Stimulated activated CD8-positive, alpha-beta memory T cell treated with anti-CD3 and anti-CD28 coated beads, Interleukin-7, amount 100 ng/mL, for 48 hours (primary cell): ENCODE measurements at places on chromosomes 2 and 18.

GRCh38 chr18:11464129-11464528, 145.3 kb upstream of the SLC35G4 start:
- no peak for DNase-seq

DNA sequence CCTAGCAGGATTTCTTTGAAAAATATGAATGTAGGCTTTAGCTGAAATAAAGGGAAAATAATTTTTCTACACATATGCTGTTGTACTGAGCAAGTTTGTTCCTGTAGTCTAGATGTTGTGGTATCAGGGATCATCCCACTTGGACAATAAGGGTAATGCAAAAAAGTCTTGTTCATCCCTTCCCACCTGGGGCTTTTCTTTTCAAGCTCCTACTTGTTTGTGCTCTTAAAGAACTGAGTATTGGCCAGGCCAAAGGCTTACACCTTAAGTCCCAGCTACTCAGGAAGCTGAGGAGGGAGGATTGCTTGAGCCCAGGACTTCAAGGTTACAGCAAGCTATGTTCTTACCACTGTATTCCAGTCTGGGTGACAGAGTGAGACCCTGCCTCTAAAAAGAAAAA, 35.5 kb downstream of the ZC3H6 start:
- DNase-seq, result no peak

- no peak for DNase-seq
These were observed 109.6 kb downstream of the ICOS start for GRCh38 chr2:204046145-204046544.

DNA sequence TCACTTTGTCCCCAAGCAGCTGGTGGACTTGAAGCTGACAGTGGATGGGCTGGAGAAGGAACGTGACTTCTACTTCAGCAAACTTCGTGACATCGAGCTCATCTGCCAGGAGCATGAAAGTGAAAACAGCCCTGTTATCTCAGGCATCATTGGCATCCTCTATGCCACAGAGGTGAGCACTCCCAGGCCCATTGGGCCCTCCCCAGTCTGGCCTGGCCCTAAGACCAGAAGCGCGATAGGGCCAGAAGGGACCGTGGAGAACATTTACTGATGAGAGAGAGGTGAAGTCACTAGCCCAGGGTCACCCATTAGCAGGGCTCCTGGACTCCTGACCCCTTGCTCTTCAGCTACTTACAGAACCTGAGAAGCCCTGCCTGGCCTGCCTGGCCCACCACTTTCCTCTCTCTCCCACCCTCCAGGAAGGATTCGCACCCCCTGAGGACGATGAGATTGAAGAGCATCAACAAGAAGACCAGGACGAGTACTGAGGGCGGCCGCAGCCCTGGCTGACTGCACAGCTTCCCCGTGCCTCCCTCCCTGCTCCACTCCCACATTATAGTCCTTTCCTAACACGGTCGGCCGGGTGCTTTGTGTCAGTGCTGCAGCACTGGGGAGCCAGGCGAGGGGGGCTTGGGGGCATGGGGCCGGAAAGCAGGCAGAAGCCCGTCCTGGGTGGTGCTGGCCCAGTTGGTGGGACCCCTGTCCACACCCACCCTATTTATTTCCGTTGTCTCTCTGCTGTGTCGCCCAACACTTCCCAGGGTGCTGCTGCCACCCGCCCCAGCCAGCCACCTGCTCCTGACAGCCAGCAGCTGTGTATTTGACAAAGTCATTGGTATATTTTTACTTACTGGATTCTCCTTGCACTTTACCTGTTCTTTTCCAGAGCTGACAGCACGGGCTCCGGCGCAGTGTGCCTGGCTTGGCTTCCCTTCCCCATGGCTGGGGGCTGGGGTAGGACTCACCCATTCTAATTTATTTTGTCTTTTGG, 6.6 kb upstream of the TMEM214 start:
- no peak for DNase-seq

DNA sequence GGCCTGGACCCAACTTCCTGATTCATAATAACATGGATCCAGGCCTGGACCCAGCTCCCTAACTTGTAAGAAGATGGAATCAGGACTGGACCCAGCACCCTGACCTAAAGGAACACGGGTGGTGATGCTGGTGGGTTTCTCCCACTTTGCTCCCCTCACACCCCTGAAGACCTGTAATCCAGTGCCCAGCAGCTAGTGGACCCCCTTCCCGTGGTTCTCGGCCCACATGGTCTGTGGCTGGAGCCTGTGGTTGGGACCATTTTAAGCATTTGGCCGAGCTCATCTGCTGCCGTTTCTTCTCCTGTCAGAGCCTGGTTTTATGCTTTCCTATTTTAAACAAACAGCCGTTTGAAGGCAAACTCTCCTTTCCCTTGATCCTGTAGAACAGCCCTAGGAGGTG, 232.8 kb downstream of the EIPR1 start:
- DNase-seq, result no peak

DNA sequence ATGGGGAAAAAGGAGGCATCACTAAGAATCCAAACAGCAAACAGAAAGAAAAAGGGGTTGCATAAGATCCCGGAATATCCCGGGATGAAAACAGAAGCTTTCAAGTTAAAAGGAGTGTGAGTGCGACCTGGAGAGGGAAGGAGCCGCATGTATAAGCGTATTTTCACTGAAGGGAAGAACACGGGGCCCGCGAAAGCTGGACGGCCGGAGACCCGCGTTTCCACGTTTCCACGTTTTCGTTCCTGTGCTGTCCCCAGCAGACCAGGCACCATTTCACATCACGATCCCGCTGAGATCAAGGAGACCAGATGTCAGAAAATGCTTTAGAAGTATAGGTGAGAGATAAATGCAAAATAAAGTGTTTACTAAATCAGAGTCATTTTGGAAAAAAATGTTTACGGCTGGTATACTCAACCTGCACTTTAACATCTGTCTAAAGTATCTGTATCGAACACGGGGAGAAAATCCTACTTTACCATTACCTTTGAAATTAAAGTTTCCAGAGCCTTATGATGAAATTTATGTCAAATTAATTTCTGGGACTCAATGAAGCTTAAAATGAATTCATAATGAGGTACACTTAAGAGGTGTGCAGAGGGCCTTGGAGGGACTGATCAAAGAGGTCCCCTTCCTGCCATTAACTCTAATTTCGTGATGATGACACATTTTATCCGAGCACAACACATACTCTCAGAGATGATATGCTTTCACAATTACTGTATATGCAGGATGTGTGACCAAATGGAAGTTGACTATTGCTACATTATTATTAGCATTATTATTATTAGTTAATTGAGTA, 71.0 kb upstream of the SALL3 start:
- no peak for DNase-seq

GRCh38 chr18:49274188-49274714, 186.2 kb downstream of the DYM start:
- DNase-seq, result no peak

DNA sequence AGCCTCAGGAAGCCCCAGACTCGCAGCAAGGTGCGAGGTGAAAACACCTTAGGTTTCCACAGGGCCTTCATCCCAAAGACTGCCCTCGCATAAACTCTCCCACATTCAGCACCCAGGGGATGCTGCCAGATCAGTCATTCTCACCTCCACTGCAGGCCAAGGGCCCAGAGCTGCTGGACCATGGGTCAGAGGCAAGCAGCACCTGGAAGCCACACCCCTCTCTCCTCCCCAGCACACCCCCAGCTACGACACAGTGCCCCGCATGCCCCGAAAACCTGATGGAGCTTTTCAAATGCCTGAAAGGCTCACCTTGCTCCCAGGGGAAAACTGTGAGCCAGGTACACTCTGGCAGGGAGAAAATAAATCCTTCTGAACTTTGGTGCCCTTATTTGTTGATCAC, 31.9 kb upstream of the LDLRAD4 start:
- no peak for DNase-seq

DNA sequence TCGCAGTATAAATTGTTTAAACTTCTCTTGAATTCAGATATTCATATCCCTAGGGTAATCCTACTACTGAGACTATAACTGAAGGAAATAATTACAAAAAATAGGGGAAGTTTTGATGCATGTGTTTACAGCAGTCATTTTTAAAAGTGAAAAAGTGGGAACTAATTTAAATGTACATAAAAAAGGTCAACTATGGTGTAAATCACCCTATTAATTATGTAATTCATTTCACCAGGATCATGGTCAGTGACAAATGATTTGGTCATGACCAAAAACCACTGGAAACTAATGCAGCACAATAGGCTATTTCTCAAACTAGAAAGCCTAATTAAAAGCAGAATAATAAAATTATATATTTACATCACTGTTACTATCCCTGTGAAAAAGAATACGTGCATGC, 5.0 kb upstream of the CNGA3 start:
- DNase-seq, result no peak

DNA sequence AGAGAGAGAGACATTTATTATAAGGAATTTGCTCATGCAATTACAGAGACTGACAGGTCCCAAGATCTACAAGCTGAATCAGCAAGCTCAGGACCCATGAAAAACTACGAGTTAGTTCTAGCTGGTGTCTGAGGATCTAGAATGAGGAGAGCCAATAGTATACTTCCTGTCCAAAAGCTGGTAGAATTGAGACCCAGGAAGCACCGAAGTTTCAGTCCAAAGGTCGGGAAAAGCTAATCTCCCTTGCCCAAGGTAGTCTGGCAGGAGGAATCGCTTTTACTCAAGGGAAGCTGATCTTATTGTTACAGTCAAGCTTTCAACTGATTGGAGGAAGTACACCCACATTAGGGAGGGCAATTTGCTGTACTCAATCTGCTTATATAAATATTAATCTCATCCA, 389.6 kb downstream of the ADCYAP1 start:
- DNase-seq, result no peak

DNA sequence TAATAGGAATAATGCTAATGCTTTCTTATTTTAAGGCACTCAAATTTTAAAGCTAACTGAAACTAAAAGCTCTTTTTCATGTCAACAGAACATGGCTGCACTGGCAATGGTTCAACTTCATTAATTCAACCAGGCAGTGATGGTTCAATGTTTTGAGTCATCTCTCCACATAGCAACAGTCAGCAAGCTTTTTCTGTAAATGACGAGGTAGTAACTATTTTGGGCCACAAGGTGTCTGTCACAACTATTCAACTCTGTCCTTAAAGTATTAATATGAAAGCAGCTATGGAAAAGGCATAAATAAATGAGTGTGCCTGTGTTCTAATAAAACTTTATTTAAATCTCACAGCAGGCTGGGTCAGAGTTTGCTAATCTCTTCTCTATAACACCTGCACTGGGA, 1425.6 kb upstream of the PIK3C3 start:
- no peak for DNase-seq

DNA sequence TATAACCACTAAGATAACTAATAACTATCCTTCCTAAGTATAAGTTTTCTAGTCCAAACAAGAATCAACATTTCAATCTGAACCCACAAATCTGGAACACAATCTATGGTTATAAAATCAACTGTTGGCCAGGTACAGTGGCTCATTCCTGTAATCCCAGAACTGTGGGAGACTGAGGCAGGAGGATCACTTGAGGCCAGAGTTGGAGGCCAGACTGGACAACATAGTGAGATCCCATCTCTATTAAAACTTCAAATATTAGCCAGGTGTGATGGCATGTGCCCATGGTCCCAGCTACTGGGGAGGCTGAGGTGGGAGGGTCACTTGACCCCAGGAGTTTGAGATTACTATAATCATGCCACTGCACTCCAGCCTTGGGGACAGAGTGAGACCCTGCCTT, 11.2 kb downstream of the MRPS5 start:
- DNase-seq, result no peak

DNA sequence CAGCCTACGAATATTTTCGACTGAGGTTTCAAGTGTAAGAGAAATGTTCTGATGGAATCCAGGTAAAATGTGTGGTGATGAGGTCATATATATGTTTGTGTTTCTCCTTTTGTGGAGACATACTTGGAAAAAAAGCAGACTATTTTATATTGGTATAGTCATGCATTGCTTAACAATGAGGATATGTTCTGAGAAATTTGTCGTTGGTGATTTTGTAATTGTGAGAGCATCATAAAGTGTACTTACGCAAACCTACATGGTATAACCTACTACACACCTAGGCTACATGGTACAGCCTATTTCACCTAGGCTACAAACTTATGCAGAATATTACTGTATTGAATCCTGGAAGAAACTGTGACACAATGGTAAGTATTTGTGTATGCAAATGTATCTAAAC, 1849.9 kb upstream of the CELF4 start:
- no peak for DNase-seq

DNA sequence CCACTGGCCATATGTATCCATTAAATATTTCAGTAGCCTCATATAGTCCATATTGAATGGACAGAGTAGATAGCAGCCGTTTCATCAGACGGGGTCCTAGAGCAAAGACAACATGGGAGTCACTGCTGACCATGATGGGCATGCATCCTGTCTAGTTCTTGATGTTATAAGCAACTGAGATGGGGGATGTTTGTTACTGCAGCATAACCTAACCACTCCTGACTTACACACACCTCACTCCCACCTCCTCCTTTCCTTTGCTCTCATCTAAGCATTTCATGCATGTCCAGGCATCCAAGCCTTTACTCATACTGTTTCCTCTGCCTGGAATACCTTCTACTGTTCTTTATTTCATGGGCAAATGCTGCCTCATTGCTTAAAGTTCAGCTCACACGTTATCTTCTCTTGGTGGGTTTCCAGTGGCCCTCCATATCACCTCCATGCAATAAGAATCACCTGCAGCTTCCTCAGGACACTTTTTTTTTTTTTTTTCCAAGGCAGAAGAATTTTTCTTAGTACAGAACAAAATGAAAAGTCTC, 87.8 kb downstream of the DDX1 start:
- DNase-seq, result no peak

DNA sequence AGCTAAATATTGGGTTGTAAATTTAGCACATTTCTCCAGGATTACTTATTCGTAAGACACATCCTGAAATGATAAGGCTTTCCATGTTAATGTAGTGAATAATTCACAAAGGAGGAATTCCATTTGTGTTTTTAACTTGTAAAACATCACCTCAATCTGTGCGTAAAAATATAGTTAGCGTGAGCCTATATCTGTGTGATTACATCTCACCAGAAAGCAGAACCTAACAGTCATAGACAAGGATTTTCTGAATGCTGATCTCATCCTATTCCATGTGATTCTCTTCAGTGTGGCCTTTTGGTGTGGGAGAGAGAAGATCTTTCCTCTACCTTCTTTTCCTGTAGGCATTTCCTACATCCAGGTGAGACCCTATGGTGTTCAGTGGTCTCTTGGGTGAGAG, 263.2 kb upstream of the RASGRP3 start:
- DNase-seq, result no peak

DNA sequence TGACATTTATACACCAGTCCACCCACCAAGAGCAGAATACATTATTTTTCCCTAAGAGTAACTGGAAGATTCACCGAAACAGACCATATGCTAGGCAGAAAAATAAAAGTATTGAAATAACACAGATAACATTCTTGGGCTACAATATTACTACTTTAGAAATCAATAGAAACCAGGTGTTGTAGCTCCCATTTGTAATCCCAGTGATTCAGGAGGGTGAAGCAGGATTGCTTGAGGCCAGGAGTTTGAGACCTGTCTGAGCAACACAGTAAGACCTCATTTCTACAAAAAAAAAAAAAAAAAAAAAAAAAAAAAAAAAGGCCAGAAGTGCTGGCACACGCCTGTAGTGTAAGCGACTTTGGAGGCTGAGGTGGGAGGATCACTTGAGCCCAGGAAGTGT, 9.6 kb downstream of the ICA1L start:
- no peak for DNase-seq

- DNase-seq, result no peak
These were observed 281.9 kb downstream of the ZEB2 start for GRCh38 chr2:144237830-144238627.

GRCh38 chr2:170917957-170918356, 11.1 kb upstream of the GORASP2 start:
- DNase-seq, result no peak
